ENCODE measurements at places on chromosomes 4 and X. TPM values are rescaled to one million over a fixed set of nuclear protein-coding genes. Genes with fewer than 3 reads are reported as not detected.

The MTMR8 gene
- 0.63 TPM for total RNA-seq

The FAM114A1 gene
- total RNA-seq = 30.1 TPM

The ARX gene
- 0.29 TPM for total RNA-seq

The CFAP299 gene
- total RNA-seq = not detected

The SHOX gene
- total RNA-seq = not detected

The MCUB gene
- 24.0 TPM for total RNA-seq

The PROM1 gene
- total RNA-seq = 0.34 TPM

The MAP3K15 gene
- 1.7 TPM for total RNA-seq

The NKX3-2 gene
- total RNA-seq = 0.09 TPM

The FGFBP1 gene
- total RNA-seq = 3.7 TPM

The F8 gene
- 4.5 TPM for total RNA-seq

The USP17L27 gene
- total RNA-seq = not detected

The HSFX4 gene
- not detected for total RNA-seq

The P2RY8 gene
- total RNA-seq = 0.02 TPM

The SPOCK3 gene
- total RNA-seq = not detected

The SRPX gene
- 7.3 TPM for total RNA-seq

The CFAP47 gene
- not detected for total RNA-seq

The CXCL8 gene
- total RNA-seq = 17.8 TPM

The NXT2 gene
- 6.4 TPM for total RNA-seq

The SSX3 gene
- not detected for total RNA-seq

The DUX4 gene
- total RNA-seq = not detected

The RNF150 gene
- 0.36 TPM for total RNA-seq

The PTTG2 gene
- total RNA-seq = not detected

All from A549 treated with RU486 at 1 μM for 4 hours (cell line).